Activated CD4-positive, alpha-beta T cell treated with anti-CD3 and anti-CD28 coated beads, Interleukin-10, Interleukin-2, amounts not matched to agents 100 ng/mL and 50 ng/mL, durations not matched to agents 16 hours and 8 hours (primary cell): ENCODE measurements at places on chromosomes 1 and 21.
A peak's percentile ranks its signal among the peaks of the same experiment; 100 is the strongest.

GRCh38 chr1:42680921-42681683 lies 1.1 kb upstream of the YBX1 start:
- DNase-seq = peak; percentile 37

- DNase-seq = no peak
Observed at GRCh38 chr21:46459356-46460112, 843 bp downstream of the DIP2A start.

DNA sequence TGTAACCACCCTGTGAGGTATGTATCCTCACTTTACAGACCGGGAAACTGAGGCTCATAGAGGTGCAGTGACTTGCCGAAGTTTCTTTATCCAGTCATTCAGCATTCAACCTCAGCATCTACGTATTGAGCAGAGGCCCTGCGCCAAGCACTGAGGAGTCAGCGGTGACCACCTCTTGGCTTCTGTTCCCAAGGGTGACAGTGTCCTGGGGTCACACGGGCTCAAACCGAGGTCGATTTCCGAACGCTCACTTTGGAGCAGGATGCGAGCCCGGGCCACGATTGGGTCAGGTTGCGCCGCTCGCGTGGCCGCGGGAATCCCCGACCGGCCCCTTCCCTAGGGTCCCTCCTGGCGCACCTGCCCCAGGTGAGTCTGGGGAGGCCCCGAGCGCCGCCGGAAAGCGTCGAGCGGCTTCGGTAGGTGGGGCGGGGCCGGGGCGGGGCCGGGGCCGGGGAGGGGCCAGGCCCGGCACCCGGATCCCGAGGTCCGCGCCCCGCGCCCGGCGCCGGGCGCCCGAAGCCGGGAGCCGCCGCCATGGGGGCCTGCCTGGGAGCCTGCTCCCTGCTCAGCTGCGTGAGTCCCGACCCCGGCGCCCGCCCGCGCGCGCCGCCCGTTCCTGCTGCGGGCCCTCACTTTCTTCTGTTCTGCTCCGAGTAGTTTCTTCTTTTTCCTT lies at the start of gene SERINC2:
Gene SERINC2 (plus strand): TSS at position 482 of the 673 bp plus-strand sequence. CDS start 53 bp downstream, at position 535.
- DNase-seq = no peak

DNA sequence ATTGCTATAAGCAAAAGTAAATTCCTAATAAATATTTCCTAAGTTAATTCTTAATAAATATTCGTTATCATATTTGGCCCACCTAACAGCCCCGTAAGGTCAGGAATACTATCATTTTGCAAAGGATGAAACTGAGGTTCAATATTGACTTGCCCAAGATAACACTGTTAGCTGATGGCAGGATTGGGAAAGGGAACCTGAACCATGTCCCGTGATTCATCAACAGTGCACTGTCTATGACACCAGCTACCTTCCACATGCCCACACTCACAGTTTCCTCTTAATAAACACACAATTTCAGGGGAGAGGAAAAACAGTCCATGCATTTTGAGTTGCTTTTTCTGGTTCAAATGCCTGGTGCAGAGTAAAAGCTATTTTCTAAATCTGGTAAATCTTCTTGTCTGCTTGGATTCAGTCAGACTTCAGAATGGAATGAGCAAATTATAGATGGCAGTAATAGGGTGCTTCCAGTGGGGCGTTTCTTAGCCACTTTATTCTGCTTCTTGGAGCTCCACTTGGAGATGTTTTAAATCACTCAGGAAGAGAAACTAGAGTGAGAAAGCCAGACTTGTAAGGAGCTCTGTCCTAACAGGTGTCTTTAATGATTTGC lies 354.6 kb downstream of the PDE4B start:
- no peak for DNase-seq

DNA sequence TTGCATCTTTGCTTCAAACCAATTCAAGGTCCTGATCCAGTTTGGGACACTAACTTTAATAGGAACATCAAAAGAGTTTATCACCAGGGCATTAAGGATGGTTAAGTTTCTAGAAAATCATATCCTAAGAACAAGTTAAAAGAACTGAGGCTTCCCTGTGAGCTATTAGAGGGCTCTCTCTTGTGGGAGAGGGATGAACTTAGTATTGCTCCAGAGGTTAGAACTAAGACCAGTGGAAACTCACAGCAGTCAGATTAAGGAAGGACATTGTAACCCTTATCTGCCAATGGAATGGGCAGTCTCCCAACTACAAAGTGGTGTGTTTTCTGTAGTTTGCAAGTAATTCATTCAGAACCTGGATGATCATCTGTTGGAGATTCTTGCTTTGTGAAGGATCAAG lies 36.8 kb downstream of the UBE2U start:
- DNase-seq = no peak

DNA sequence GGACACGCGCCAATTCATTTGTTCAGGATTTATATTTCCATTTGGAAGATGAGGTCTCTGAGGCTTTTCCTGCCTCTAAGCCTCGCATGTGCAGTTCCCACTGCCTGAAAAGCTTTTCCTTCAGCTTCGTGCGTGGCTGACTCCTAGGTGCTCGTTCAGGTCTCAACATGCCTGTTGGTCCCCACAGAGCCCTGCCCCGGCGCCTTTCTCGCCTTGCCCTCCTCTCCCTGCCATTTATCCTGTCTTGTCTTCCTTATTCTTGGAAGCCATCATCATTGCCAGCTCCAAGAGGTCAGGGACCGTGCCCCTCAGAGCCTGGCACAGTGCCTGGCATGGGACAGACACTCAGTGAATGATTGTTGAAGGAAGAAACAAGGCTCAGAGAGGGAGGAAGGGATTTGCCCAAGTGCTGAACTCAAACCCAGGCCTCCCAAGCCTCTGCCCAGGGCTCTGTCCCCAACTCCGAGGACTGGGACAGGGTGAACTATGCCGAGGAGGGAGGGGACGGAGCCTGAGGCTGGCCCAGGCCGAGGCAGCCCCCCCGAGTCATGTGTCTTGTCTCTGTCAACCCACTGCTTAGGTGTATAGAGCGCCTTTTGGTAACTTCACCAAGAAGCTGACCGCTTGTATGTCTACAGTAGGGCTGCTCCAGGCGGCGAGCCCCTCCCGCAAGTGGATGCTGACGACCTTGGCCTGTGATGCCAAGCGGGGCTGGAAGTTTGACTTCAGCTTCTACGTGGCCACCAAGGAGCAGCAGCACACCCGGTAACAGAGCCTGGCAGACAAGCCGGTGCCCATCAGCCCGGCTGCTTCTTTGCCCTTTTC lies 47.3 kb downstream of the DISP3 start:
- no peak for DNase-seq

GRCh38 chr1:185811073-185811709 lies 77.0 kb downstream of the HMCN1 start:
- DNase-seq = no peak

DNA sequence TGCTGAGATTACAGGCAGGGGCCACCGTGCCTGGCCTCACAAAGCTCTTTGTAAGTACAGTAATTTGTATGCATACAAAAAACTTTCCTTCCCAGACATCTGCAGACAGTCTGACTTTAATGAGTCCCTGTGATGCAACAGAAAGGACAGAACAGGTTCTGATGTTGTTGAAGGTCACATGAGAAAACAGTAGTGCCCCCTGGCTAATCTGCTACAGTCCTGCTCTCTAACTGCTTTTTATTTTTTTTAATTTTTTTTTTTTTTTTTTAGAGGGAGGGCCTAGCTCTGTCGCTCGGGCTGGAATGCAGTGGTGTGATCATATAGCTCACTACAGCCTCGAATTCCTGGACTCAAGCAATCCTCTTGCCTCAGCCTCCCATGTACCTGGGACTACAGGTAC lies 36.7 kb downstream of the ACBD3 start:
- no peak for DNase-seq

DNA sequence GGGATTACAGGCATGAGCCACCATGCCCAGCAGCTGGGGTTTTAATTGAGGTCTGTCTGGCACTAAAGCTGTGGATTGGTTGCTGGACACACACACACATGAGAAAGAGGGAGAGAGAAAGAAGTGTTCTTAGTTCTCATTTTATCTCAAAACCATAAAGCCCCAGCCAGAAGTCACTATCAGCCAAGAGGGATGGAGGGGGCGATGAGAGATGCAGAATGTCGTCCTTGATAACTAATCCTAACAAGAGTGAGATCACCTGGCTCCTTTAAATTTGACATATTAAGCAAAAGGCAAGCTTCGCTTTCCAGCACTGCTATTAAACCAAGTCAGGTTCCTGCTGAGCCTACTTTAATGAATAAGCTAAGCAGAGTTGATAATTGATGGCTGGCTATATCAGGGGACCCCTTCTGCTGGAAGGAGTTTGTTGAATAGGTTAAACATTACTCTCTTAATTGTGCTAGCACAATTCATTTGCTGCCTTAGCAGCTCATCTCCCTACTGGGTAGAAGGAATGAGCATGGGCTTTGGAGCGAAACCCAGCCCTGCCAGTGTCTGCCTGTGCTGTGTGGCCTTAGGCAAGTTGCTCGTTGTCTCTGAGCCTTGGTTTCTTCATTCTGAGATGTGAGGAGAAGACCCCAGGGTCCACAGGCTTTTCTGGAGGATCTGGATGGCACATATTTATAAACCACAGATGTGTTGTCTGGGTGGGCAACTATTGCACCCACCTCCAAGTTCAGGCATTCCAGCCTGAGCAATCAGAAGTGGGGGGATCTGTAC lies 50.8 kb downstream of the ALPL start:
- no peak for DNase-seq

GRCh38 chr1:20891091-20891490 lies 104.0 kb upstream of the HP1BP3 start:
- no peak for DNase-seq

DNA sequence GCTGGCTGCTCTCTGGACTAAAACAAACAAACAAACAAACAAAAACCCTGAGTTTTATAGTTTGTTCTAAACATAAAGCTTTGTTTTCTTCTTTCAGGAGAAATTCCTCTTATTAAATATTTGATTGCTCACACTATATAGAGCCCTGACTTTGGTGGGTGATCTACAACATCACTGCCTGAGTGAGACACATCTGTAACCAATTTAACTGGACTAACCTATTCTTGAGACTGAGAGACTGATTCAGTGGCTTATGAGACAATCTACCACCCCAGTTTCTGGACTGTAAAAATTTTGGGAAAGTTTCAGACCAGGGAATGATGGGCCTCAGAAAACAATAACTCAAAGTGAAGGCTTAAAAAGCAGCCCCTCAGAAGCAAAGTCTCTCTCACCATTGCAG lies 537.0 kb downstream of the NEGR1 start:
- no peak for DNase-seq

GRCh38 chr21:28464095-28464494 lies 528.6 kb downstream of the LTN1 start:
- DNase-seq = no peak

DNA sequence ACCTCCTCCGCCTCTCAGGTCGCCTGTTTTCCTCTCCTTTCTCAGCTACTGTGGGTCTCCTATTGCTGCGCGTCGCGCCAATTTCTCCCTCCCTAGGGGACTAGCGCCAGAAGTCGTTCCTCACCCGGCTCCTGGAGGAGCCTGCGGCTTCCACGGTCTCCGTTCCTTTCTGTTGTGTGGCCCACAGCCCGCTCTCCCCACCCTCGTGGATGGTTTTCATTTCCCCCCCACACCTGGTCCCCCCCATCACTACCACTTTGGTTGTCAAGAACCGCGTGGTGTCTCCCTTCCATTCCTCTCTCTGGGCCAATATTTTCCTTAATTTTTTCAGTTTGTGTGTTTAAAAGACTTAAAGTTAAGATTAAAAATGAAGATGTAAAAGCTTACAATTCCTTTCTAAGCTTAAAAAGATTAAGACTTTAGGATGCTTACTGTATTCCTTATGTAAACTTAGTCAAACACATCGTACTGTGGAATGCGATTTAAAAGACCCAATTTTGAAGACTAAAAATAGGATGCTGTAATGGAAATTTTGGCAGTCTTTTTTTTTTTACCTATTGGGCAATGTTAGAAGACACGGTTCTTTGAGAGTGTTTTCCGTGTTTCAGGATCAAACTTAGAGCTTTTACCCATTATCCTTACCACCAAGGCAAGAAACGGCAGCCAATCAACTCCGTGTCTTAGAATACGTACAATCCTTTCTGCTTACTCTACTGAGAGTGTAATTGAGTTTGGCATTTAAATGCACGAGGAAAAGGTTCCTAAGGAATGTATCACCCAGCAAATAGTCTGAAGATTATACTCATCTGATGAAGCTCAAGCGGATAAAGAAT lies 773 bp downstream of the CNST start:
- DNase-seq = peak; percentile 41

DNA sequence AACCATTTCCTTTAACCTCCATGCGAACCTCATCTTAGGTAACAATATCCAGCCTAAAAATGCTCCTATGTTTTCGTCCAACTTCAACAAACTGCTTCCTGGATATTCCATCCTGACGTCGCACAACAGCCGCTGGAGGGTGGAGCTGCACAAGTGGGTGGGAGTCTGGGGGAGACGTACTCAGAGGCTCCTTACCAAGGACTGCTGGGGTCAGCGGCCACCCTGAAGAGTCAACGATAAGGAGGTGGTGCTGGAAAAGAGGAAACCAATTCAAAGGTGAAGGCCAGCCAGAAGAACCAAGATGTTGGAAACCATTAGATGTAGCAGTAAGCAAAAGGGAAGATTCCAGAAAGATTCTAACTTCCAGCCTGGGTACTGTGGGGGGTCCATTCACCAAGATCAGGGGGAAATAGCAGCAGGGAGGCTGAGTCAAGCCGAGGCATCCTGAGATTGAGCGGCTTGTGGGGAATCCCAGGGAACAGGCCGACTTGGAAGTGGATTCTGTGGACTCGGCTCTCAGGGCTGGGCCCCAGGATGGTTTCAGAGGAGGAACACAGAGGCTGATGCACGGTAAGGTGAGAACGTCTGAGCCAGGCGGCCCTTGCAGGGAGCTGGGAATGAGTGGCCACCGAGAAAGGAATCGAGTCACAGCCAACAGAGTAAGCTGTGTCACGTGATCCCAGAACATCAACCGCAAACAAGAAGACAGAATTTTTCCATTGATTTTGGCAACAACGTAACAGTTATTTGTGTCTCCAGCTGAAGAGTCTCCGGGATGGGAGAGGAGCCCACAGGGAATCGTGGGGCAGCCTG lies 375.7 kb downstream of the NPHP4 start:
- DNase-seq = no peak

GRCh38 chr1:1597275-1597930 lies 2.5 kb downstream of the FNDC10 start:
- DNase-seq = no peak

GRCh38 chr1:63693944-63694571 lies 79.8 kb upstream of the ROR1 start:
- no peak for DNase-seq
